ENCODE measurements at places on chromosomes 13 and 19.

- no peak for DNase-seq
Observed at GRCh38 chr13:95050800-95051615, 250.2 kb downstream of the ABCC4 start.

GRCh38 chr19:556611-557382 is 12.9 kb downstream of the GZMM start:
- no peak for DNase-seq

- DNase-seq: no peak
Observed at GRCh38 chr19:15276620-15277215, 44.5 kb upstream of the EPHX3 start.

GRCh38 chr19:33868788-33869412 is 72.2 kb downstream of the KCTD15 start:
- peak; percentile 42 for DNase-seq

GRCh38 chr13:40505196-40505595 is 161.2 kb downstream of the FOXO1 start:
- no peak for DNase-seq

DNA sequence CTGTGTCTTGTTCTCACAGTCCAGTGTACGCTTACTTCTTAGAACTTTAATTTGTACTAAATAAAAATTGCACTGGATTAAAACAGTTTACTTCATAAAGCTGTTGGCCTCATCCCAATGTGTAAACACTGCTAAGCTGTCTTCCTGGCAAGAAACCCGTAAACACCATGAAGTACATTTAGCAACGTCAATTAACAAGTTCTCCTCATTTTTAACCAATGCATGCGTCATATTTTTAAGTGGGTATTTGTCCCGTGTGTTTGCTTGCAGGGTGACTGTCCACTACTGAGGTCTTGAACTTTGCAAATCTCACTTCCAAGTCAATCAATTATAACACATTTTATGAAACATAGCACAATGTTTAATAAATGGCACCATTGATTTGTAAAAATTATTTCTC is 28.2 kb downstream of the LAIR2 start:
- DNase-seq: no peak

GRCh38 chr13:23320926-23321534 is 112.5 kb downstream of the SACS start:
- no peak for DNase-seq

DNA sequence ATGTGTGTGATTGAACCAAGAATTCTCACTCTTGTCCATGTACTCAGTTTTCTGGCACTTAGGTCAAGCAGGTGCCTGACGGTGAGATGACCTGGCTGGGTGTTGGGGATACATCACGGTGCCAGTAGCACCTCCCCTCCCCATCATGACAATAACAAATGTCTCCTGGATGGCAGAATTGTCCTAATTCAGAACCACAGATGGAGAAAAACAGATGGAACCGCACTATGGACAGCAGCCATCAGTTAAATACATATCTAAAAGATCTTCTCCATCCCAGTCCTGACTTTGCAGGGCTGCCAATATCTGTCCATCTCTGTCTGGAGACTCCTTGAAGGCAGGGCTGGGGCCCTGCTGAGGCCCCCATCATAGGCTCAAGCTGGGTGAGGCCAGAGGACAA is 126.9 kb downstream of the PTPRS start:
- no peak for DNase-seq

GRCh38 chr13:101325423-101325822 is 90.9 kb downstream of the NALCN start:
- no peak for DNase-seq

- peak; percentile 11 for DNase-seq
Observed at GRCh38 chr19:33214596-33214995, 11.1 kb downstream of the SLC7A10 start.

GRCh38 chr19:17458970-17459369 is 1.8 kb downstream of the NXNL1 start:
- no peak for DNase-seq

- DNase-seq: peak; percentile 6
Observed at GRCh38 chr19:35436477-35437405, 11.3 kb upstream of the FFAR2 start.

GRCh38 chr13:29709407-29710069 is 114.0 kb upstream of the SLC7A1 start:
- no peak for DNase-seq
